NCI-H1092 (cell line): ENCODE measurements at places on chromosomes 3 and 15.

GRCh38 chr15:72827226-72827625 lies 43.7 kb upstream of the ADPGK start:
- no peak for DNase-seq

DNA sequence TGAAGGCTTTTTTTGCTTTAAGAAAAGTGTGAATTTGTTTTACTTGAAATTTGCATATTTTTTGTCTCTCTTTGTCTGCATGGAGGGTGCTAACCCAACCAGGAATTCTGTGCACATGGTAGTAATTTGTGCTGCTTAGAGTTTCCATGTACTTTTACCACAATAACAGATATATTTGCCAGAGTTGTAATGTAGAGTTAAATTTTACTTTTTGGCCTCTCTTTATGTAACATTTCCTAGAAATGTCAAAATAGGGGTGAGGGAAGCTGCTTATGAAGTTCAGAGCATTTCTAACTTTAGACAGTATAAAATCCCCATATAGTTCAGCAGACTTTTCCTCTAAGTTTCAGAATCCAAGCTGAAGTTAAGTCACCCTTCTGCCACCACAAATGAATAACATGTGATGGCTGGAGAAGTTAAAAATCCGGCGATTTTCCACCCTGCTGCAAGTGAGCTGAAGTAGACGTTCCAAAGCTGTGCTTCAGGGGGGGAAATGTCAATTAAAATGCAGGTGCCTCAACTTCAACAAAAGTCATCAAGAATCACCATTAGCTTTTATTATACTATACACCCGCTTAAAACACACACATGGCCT lies 385.7 kb upstream of the NR2F2 start:
- no peak for DNase-seq

DNA sequence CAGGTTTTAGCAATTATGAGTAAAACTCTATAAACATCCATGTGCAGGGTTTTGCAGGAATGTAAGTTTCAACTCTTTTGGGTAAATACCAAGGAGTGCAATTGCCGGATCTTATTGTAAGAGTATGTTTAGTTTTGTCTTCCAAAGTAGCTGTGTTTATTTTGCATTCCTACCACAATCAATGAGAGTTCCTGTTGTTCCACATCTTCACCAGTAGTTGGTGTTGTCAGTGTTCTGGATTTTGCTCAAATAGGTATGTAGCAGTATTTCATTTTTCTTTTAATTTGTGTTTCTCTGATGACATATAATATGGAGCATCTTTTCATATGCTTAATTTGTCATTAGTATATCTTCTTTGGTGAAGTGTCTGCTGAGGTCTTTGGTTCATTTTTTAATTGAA lies 185.1 kb upstream of the GALNT15 start:
- no peak for DNase-seq

GRCh38 chr3:16912400-16913263 lies 27.9 kb downstream of the PLCL2 start:
- no peak for DNase-seq

DNA sequence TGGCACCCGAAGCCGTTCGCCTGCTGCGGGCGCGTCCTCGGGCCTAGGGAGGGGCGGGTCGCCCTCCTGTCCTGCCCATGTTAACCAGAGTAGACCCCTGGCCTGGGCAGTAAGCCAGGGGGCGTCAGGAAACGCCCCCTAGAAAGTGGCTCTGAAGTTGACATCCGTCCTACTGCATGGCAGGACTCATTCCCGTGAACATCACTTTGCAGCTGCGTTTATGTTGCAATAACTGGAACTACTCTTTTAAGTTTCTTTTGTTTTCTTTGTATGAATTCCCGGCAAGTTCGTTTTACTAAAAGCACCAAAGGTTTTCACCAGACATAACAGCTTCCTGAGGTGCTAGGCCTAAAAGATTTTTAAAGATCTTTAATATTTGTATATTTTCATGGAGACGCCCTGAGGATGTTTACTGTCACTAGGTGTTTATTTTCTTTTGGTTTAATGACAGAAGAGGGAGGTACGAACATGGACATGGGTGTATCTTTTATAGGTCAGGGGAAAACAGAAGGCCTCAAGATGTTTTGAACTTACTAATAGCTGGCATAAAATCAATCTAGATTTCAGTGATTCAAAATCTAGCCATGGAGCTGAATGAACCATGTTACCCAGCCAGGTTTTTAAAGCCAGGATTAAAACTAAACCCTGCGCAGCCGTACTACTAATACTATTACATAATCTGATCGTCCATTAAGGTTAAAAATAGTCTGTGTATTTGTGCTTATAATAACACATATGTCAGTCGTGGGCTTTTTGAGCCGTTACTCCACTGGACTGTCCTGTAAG lies 1.0 kb downstream of the C15orf61 start:
- DNase-seq = no peak

DNA sequence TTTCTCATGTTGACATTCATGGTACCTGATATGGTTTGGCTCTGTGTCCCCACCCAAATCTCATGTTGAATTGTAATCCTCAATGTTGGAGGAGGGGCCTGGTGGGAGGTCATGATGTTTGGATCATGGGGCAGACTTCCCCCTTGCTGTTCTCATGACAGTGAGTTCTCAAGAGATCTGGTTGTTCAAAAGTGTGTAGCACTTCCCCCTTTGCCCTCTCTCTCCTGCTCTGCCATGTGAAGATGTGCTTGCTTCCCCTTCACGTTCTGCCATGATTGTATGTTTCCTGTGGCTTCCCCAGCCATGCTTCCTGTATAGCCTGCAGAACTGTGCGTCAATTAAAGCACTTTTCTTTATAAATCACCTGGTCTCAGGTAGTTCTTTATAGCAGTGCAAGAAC lies 3.3 kb upstream of the UBL7 start:
- no peak for DNase-seq

DNA sequence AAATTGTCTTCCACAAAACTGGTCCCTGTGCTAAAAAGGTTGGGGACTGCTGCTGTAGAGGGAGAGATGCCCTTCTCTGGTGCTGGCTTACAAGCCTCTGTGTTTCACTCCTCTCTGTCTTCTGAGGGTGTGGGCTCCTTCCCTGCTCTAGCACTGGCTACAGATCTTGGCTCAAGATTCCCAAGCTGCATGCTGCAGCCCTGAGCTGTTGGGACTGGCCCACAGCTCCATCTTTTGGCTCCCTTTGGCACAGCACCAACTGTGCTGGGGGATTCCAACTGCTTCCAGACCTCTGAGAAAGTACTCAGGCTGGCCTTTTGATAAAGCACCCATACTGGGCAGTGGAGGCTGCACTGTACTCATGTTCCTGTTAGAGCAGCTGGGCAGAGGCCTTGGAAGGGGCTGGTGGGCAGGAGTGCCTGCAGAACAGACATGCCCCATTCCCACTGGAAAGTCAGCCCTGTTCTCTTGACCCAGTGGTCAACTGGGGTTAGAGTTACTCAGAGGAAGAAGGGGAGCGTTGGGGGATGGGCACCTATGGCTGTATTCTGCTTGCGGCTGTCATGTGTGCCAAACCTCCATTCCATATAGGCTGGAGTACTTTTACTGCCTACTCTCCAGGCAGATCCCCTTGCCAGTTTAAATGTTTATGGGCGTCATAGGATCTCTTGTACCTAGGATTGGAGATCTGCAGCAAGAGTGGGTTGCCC lies 55.7 kb downstream of the GALK2 start:
- no peak for DNase-seq

GRCh38 chr3:170222647-170223541 lies 670 bp downstream of the PRKCI start:
- no peak for DNase-seq
